ENCODE measurements at places on chromosomes 2 and 18.

DNA sequence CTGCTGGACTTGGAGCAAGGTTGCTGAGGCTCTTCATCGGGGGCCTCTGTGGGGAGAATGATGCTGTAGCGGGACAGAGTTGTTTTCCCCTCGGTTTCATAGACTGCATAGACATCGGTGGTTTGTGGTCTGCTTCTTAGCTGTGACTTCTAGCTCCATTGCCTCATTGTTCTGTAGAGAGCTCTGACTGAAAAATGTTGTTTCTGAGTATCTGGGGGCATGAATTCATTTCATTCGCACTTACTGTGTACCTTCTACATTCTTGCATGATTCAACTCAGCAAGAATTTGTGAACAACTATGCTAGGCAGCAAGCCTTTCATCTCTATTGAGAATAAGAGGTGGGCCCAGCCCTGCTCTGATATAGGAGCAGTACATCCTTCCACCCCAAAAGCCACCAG, 406.8 kb downstream of the NBAS start:
- no peak for DNase-seq

DNA sequence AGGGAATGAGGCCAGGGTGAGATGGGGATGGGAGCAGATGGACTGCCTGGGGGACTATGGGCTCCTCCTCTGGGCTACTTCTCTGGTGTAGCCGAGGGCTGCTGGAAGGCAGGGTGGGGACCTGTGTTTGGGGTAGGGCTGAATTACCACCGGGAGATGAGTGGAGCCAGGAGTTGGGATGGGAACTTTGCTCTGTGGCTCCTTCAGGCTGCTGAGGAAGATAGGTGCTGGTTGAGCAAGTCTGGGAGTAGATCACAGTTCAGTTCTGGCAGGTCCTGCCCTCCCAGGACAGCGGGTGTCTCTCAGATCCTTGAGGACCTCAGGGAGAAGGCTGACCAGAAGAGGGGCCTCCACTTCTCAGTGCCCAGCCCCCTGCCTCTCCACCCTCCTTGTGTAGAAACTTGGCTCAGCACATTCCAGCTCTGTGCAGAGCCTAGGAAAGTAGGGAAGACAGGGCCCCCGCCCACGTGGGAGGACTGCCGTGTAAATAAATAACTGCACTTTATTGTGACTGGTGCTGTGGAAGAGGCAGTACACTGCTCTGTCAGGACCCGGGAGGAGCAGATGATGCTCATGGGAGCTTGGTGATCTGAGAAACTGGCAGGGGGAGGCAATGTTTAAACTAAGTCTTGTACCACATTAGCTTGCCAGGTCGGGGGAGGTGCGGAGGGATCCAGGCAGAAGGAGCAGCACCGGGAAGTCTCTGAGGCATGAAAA, 15.3 kb downstream of the TET3 start:
- DNase-seq, result no peak

DNA sequence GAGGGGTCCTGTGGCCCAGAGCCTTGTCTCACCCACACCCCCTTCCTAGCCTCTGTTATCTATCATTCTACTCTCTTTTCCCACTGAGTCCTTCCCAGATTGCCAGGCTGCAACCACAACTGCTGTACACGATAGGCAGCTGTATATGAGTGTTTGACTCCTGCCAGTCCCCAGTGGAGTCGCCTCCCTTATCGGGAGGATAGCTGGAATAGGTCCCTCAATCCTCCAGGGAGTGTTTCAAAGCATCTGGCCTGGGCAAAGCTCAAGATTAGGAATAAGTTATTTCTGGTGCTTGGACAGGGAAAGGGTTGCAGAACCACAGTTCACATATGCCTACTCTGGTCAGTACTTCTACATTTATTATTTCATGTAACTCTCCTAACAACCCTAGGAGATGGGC, 4.8 kb downstream of the MSGN1 start:
- DNase-seq, result no peak

DNA sequence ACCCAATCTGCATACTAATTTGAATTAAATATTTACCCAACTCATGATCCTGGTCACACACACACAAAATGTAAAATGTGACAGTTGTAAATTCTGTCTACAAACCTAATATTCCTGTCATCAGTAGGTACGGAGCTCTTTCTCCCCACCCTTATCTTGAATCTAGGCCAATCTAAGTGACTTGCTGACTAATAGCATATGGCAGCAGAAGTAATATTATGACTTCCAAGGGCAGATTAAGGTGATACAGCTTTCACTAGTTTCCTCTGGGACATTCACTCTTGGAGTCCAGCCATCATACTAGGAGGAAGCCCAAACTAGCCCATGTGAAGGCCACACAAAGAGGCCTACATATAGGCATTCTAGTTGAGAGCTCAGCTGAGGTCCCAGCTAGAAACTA, 89.4 kb downstream of the TMEM131 start:
- DNase-seq, result no peak

GRCh38 chr18:37717098-37717497, 151.5 kb upstream of the CELF4 start:
- DNase-seq, result no peak

- DNase-seq, result no peak
Measured at GRCh38 chr2:149732001-149732685, 144.6 kb upstream of the MMADHC start.

GRCh38 chr18:37341016-37341415, 224.6 kb downstream of the CELF4 start:
- no peak for DNase-seq

- DNase-seq, result no peak
Measured at GRCh38 chr2:45352506-45352905, 258.6 kb downstream of the SRBD1 start.

- no peak for DNase-seq
Measured at GRCh38 chr2:65681503-65681902, 249.1 kb upstream of the SPRED2 start.

DNA sequence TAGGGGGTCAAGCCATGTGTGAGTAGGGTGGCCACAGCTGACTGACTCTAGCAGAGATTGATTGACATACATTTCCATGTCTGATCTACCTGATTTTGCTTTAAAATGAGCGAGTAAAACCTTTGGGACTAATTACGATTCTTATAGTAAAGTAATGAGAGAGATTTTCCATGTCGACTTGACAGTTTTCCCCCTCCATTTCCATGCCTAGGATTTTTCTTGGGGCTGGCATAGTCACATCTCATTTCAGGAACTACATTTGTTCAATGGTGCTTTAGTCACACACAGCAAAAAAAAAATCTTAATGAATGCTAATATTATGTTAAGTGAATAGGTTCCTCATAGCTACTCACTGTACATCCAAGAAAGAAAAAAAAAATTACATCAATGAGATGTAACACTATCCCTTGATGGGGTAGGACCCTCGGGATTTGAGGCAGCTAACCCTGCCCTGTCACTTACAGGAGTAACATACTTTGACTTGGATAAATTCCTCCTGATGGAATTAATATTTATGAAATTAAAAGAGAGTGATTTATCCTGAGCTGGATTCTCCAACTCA, 690.9 kb downstream of the TDRD15 start:
- no peak for DNase-seq

- peak; percentile 71 for DNase-seq
Measured at GRCh38 chr2:197838036-197838435, 33.6 kb downstream of the PLCL1 start.

DNA sequence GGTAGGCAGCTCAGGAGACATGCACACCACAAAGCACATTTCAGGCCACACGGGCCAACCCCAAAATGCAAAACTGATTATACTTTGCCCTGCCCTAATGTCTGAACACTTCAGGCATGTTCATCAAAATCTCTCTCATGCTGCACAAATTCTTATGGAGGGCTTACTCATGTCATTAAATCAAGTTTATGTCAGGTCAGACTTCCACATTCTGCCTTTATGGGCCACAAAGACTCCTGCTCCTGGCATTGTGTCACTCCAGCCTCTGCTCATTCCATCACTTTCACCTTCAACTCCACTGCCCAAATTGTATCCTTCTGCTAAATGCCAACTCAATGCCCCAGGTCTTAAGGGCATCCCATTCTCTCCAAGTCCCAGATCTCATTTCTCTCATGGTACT, 9.2 kb downstream of the UXS1 start:
- DNase-seq, result no peak

GRCh38 chr2:71510196-71510807, 56.9 kb downstream of the DYSF start:
- peak; percentile 76 for DNase-seq

DNA sequence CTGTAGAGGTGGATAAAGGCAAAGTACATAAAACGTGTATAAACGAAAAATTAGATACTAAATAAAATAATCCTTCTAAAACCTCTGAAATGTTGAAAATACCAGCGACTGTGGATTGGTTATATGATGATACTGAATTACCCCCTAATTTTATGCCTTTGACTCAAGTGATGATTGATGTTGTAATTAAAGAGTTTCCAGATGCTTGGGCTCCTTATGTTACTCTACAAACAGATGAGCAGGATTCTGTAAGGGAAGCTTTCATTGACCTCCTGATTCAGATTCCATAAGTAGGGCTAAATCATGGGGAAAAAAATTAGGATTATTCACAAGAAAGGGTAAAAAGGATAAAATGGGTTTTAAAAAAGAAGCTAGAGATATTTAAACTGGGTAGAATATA, 418.2 kb upstream of the SLC39A10 start:
- no peak for DNase-seq

DNA sequence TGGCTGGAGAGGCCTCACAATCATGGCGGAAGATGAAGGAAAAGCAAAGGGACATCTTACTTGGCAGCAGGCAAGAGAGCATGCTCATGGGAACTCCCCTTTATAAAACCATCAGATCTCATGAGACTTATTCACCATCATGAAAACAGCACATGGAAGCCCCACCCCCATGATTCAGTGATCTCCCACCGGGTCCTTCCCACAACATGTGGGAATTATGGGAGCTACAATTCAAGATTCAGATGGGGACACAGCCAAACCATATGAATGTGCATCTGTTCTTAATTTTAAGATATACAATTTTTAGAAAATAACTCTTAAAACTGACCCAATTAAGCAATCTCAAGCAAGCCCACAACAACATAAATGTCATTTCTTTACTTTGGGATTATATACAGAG, 12.6 kb downstream of the C18orf63 start:
- no peak for DNase-seq

DNA sequence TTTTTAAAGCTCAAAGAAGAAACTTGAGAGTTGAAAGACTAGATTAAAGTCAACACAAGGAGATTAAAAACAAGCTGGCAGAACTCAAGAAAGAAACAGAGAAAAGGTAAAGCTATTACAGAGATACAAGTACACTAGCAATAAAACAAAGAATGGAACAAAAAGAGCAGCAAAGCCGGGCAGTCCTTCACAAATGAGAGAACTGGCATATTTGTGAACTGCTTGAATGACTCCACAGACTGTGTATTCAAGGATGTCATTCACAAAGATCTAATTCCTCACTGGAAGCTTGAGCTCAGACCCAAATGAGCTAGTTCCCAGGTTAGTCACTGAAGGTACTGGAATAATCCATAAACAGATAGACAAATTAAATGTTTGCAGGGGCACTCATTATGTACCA, 318.0 kb downstream of the MYCN start:
- no peak for DNase-seq

DNA sequence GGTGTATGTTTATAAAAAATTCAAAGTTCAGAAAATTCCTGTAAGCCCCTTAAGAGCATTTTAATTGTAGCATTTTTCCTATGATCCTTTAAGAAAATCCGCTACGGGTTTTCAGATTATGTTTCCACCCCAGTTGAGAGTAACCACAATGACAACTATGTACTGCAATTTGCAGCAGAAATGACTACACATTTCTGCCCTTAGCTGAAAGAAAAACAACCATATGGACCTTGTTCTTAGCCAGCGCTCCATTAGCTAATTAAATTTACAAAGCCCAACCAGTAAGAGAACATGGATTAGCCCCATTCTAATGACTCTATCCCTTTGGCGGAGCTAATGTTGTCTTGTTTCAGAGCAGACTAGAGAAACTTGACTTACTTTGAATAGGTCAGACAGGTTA, 247.6 kb downstream of the SLC8A1 start:
- no peak for DNase-seq

DNA sequence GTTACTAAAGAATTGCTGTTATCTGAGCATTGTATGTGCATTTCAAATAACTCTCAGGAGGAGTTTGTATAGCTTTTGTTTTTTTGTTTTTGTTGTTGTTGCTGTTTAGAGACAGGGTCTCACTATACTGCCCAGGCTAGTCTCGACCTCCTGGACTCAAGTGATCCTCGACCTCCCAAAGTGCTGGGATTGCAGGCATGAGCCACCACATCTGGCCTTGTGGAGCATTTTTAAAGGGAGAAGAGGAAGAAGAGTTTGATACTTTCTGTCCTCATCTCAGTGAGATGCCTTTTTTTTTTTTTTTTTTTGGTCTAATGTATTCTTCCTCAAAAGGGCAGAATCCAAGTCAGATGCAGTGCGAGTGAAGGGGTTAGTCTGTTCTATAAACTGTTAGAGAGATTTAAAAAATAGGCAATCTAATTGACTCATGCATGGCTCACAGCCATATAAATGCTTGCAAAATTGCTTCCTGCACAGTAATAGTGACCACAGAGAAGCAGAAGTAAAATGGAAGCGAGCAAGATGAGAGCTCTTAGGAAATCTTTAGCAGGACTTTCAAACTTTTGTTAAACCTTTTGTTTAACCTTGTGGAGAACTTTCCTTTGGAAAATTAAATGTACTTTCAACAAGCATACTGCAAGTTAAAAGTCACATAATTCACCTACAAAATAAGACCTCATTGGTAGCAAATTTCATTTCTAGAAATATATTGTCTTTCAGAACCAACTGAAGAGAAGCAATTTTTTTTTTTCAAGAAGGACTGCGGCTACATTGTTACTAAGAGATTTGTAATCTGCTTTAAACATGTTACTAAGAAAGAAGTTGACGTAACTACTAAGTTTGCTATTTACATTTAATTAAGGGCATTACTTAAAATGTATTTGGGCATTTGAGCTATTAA, 52.3 kb upstream of the ROCK1 start:
- DNase-seq, result no peak

GRCh38 chr18:58161659-58162058, 117.6 kb downstream of the NEDD4L start:
- no peak for DNase-seq

GRCh38 chr18:79598633-79599175, 80.9 kb upstream of the CTDP1 start:
- DNase-seq, result no peak

DNA sequence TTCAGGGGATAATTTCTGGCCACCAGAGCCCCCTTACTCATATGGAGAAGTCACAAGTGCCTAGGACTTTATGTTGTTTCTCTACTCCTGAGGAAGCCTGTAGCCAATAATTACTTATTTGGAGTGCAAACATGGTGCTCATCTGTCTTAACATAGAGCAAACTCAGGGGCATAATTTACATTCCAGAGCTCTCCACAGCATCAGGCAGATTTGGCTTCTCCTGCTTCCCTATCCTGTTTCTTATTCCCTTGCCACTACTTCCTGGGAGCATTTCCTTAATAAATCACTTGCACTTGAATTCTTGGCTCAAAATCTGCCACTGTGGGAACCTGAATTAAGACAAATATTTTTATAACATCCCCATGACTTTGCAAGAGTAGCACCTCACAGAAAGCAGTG, 960.9 kb downstream of the SOCS6 start:
- DNase-seq, result no peak

DNA sequence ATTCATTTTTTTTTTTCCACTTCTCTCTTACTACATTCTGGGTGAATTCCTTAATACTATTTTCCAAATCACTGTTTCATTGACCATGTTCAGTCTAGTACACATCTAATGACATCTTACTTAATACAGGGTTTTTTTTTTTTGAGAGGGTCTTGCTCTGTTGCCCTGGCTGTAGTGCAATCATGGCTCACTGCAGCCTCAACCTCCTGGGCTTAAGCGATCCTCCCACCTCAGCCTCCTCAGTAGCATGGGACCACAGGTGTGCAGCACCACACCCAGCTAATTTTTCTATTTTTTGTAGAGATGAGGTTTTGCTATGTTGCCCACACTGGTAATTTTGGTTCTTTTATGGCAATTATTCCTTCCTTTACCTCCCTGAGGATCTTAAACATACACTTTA, 29.4 kb downstream of the FBXO11 start:
- DNase-seq, result no peak

All from hematopoietic multipotent progenitor cell (in vitro differentiated cells).